ENCODE measurements at places on chromosomes 7 and 10.

GRCh38 chr10:124688386-124688785, 55.8 kb downstream of the FAM53B start:
- DNase-seq, result no peak
- H3K4me3 ChIP-seq, result no peak overlapping the region
- no peaks in the 10 kb centered on the region for H3K27me3 ChIP-seq
- H3K36me3 ChIP-seq, result peaks cover 10% of the 10 kb centered on the region

DNA sequence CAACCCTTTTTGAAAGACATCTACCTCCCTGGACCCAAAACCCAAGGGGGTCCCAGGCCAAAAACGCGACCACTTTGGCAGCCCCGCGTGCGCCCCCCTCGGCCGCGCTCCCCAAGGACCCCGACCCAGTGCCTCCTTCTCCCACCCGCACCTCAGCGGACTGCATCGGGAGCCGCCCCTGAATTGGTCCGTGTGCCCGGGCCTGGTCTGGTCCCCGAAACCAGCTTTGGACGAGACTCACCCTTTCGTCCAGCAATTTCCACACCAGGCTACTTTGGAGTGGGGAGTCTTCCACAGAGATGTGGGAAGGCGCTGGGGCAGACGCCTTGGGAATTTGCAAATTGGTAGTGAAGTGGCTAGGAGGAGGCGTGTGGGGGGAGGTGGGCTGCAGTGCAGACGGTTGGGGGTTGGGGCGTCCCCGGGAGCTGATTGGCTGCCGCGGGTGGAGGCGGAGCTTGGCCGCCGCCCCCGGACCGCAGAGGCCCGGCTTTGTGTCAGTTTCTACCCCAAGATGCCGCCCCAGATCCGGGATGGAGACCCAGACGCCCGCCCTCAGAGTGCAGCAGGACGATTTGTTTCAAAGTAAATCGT, 16.9 kb downstream of the TCAF1 start:
- peaks cover 25% of the 10 kb centered on the region for H3K4me1 ChIP-seq
- no peaks in the 10 kb centered on the region for H3K36me3 ChIP-seq
- peak overlapping the region; percentile 90 for H3K4me3 ChIP-seq
- DNase-seq, result peak; percentile 97

- H3K27me3 ChIP-seq, result no peaks in the 10 kb centered on the region
- H3K4me1 ChIP-seq, result peaks cover 43% of the 10 kb centered on the region
- no peak for DNase-seq
- no peak overlapping the region for H3K4me3 ChIP-seq
- peaks cover 29% of the 10 kb centered on the region for H3K36me3 ChIP-seq
These were observed 137.6 kb downstream of the ADAM12 start for GRCh38 chr10:126250527-126251310.

GRCh38 chr10:122490786-122491680, 29.7 kb downstream of the HTRA1 start:
- H3K27ac ChIP-seq, result peak overlapping the region; percentile 90
- peaks cover 61% of the 10 kb centered on the region for H3K4me1 ChIP-seq
- H3K4me3 ChIP-seq, result peak overlapping the region; percentile 30

DNA sequence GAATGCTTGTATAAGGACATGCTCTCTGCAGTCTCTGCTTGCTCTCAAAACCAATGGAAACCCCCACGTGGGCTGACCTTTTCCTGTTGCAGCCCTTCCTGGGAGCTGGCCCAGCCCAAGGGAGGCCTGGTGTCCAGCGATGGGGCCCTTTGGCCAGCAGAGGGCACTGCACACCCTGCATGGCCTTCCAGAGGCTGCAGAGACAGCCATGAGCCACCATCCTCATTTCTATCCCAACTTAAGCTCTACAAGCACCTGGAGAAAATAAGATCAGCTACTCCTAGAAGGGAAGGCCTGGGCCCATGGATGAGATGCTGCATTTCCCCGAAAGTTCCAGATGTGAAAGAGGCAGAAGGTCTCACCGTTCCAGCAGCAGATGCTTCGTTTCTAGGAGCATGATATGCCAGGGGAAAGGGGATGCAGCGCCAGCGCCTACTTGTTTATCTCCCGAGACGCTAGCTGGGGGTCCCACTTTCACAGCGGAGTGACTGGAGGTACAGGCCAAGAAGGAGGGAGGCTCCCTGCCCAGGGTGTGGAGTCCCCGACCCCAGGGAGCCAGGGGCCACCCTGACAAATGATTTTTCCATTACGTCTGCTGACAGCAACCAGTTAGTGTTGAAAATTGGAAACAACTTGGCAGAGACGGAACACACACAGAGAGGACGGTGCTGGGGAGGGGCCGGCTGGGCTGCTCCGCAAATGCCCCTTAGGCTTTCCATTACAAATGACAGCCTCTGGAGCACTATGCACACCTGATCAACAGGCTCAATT, 106.4 kb downstream of the ZRANB1 start:
- no peaks in the 10 kb centered on the region for H3K27me3 ChIP-seq
- H3K4me1 ChIP-seq, result peaks cover 9% of the 10 kb centered on the region

Measured in osteoblast (primary cell).